ENCODE measurements at places on chromosomes 4 and X. TPM values are rescaled to one million over a fixed set of nuclear protein-coding genes. Genes with fewer than 3 reads are reported as not detected.

IL1RAPL1 gene
- total RNA-seq = 0.22 TPM

VCX3B gene
- not detected for total RNA-seq

RRH gene
- total RNA-seq = not detected

PITX2 gene
- under 0.01 TPM for total RNA-seq

CAPN6 gene
- not detected for total RNA-seq

NEIL3 gene
- 1.2 TPM for total RNA-seq

RGS12 gene
- 29.0 TPM for total RNA-seq

NSG1 gene
- total RNA-seq = not detected

GAB3 gene
- 6.5 TPM for total RNA-seq

EDA2R gene
- 0.60 TPM for total RNA-seq

TACR3 gene
- total RNA-seq = not detected

PAGE5 gene
- not detected for total RNA-seq

OPN1MW2 gene
- not detected for total RNA-seq

USP17L30 gene
- not detected for total RNA-seq

CCSER1 gene
- total RNA-seq = under 0.01 TPM

TIGD4 gene
- not detected for total RNA-seq

All from lung microvascular endothelial cell (primary cell).